ENCODE measurements at places on chromosomes 11 and 22.

- no peak for DNase-seq
Observed at GRCh38 chr11:28860893-28861292, 752.7 kb downstream of the METTL15 start.

GRCh38 chr22:49366437-49366836 lies 461.2 kb downstream of the BRD1 start:
- DNase-seq = no peak

DNA sequence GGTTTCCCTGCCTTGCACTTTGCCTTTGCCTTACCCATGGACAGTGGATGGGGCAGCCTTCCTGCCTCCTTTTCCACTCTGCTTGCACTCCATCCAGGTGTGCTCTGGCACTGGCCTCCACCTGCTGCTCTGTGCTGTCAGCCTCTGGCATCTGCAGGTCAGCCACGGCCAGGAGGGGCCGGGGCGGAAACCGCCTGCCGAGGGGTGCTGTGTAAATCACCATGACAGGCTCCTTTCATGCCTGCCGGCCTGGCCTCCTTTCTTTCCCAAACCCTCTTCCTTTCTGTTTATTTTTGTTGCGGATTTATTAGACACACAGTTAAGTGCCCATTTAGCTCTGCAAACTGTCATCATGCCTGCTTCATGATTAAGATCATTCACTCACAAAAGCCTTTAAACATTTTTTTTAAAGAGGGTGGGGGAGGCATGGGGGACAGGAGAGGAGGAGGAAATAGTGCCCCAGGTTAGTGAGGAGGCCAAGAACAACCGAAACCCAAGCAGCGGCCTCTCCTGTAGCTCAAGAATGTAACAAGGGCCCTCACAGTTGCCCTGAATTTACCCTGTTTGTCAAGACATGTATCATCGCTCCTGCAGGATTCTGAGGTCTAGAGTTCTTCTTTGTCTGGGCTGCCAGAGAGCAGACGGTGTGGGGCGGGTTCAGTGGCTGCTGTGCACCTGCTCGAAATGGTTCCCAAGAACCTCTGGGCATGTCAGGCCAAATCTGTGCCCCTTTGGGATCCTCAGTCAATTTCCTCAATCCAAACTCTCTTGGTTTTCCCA lies 83.3 kb downstream of the BARX2 start:
- no peak for DNase-seq

DNA sequence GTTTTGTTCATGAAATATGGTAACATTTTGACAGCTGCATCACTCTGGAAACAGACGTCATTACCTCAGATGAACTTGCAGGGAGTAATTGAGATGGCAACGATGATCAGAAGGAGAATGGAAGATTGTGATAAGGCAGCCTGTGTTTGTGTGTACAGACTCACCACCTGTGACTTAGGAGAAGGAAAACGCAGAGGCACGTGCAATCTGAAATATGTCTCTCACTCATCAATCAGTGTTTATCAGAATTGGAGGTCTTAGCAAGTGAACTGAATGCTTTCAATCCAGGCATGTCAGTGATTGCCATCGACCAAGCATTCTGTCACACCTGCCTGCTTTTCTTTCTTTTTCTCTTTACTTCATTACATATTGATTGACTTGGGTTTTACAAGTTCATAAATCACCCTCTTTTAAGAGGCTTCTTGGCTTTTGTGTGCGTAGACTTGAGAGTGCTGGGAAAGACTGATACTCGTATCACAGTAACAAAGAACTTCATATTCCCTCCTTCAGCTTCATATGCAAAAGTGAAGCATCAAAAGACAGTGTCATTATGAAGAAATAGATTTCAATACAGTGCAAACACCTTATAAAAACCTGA lies 24.6 kb downstream of the FAT3 start:
- DNase-seq = no peak

DNA sequence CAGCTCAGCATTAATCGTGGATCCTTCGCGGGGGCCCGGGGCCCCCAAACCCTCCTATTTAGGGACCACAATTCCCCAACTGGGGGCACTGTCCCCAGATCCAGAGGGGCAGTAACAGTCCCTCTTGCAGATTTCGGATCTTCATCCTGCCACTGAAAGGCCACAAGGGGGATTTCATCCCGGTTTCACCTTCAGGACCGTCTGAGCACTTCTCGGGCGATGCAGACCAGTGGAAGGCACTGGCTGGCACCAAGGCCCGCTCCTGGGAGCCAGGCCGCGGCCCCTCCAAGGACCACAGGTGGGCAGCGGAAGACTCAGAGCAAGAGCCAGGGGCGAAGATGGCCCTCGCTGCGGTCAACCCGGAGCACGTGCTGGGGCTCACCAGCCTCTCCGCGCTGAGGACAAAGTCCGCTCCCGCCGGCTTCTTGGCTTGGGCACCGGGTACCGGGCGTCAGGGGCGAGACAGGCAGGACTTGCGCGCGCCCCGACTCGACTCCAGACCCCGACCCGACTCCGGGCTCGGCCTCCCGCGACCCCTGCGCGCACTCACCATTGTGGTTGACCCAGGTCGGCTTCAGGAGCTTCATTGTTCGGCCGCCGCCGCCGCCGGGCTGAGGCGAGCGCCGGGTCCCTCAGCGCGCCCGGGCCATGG lies 517 bp downstream of the HIRA start:
- no peak for DNase-seq

DNA sequence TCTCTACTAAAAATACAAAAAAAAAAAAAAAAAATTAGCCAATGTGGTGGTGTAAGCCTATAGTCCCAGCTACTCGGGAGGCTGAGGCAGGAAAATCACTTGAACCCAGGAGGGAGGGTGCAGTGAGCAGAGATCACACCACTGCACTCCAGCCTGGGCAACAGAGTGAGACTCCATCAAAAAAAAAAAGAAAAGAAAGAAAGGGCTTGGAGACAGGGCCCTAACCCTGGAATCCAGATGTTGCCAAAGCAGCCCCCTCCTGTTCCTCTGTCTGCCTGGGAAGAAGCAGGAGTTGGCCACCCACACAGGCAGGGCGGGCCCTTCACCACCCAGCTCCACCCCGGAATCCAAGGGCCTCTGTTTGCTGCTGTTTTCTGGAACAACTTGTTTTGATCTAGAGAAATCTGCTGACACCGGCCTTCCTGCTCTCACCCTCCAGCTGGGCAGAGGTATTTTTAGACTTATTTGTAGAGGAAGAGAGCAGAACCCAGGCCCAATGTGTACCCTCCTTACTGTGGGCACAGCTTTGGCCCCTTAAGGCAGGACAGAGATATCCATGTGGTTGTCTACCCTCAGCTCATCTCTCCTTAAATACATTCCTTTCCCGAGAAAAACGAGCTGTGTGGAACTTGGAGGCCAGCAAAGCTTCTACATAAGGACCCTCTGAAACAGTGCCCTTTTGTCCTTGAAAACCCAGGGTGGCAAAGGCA lies 2.7 kb upstream of the NEAT1 start:
- DNase-seq = peak; percentile 35

GRCh38 chr22:48627966-48628365 lies 1199.7 kb downstream of the BRD1 start:
- no peak for DNase-seq

DNA sequence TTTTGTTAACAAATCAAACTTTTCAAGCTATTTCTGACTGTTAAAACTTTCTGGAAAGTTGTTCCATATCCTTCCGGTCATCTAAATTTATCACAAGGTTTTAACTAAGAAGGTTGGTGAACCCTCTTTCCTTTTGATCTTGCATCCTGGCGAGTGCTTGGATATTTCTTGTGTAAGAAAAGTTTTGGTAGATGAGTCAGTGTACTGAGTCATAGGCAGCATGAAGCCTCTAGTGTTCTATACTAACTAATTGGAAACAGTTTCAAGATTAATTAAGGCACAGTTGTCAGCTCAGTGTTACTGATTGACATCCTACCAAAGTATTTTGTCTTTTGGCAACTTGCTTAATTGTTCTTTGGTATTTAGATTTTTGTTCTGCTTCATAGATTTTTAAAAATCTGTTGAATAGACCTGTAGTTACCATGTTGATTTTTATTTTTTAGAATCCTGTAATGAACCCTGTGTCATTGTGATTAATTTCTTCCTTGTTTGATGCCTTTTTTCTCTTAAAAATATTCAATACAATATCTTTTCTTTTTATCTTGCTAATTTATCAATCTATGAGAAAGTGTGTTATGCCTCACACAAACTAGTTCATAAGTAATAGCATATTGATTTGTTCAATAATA lies 38.0 kb downstream of the METTL15 start:
- no peak for DNase-seq

DNA sequence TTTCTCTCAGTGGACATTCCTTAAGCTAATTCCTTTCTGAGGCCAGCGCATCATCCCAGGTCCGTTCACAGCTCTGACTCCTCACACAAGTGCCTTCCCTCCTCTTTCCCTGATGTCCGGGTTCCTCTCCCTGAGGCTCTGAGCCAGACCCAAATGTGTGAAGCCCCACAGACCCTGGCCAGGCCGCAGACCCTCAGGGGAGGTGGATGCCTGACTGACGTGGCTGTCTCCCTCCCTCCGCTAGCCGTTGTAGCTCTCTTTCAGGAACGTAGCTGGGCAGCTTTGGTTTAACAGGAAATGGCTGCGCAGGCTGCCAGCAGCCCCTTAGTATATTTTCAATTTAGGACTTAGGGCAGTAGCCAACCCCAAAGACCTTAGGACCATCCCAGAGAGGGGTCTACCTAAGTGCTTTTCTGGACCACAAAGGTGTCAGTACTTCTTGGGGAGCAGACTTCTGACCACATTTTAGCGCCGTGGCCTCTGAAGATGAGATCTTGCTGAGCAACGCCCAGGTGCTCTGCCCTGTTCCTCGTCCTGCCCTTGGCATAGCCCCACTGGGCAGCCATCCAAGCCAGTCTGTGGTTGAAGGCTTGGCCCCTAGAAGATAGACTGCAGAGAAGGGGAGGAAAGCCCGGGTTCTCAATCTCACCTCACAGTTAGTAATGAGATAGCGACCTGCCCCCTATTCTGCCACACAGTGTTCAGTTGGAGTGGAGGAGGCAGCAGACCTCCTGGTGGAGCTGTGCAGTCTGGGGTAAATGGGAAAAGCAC lies 27.0 kb downstream of the MYBPC3 start:
- DNase-seq = no peak

- DNase-seq = no peak
Observed at GRCh38 chr11:133790995-133791394, 54.3 kb downstream of the SPATA19 start.

DNA sequence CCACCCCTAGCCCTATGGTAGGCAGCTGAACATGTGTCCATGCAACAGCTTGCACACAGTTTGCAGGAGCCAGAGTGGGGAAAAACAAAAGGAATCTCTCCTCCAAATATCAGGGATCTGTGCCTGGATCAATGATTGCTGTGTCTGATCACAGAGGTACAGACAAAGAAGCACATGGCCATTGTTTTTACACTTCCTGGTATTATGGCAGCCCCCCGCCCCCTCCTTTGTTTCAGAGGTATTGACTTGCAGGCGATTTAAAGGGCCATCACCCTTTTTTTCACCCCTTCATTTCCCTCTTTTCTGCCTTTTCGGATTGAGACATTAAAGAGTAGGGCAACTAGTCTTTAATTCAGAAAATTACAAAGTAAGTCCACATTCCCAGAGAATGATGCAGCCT lies 453.0 kb upstream of the LUZP2 start:
- no peak for DNase-seq

GRCh38 chr11:2789791-2790567 lies 90.2 kb upstream of the KCNQ1OT1 start:
- DNase-seq = no peak

DNA sequence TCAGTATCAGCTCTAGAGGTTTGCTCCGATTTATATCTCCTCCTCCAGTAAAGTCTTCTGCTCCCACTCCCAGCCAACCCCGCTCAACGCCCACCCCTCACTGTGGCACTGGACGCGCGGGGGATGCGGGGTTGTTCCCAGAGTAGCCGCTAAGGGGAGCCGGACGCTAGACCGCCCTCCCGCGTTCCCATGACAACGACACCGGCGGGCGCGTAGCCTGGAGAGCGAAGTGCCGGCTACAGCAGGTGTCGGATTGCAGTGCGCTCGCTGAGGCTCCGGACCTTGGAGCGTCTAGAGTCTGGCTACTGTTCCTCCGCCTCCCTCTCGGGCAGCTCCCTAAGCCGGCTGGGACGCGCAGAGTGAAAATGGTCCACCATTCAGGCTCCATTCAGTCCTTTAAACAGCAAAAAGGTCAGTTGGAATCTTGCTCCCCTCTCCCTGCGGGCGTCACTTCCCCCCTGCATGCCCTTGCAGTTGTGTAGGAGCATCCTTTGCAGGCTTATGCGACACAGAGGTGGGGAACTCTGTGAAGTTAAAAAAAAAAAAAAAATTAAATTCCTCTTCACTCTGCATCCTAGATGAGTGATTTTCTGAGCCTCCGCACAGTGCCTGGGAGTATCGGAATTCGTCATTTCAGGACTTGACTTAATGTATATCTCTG lies at the start of gene ANO3:
Gene ANO3 (plus strand): TSS at position 220 of the 661 bp plus-strand sequence. CDS start 146 bp downstream, at position 366.
- DNase-seq = no peak

- DNase-seq = no peak
Observed at GRCh38 chr11:1478011-1478410, 8.6 kb downstream of the MOB2 start.

DNA sequence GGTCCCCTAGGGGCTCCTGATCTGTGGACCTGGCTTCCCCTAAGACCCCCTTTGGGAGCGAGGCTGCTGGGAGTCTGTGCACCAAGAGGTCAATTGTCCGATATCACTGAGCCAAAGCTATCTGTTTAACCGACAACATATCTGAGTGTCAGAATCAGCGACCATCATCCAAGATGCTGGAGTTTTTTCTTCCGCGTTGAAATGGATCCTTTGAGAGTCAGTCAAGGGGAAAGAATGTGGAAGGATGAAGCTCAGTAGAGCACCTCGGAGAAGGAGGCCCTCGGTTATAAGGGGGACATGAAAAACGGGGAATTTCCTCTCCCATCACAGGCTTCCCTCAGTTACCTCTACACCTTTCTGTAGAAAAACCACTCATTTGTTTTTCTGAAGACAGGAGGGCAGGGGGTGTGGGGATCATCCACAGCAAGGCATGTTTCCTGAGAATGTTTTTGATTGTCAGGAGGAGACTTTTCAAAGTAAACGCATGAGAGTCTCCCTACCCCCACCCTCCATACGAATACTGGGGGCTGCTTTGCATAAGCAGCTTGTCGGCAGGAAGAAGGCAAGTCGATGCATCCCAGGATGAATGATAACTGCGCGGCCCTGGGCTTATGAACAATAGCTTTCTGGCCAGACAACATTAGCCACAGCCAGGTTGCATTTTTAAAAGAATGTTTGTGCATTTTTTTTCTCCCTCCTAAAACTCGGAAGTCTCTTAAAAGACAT lies 37.7 kb upstream of the CCND1 start:
- DNase-seq = no peak

- DNase-seq = no peak
Observed at GRCh38 chr22:17695986-17696385, 57.4 kb downstream of the BCL2L13 start.
